ENCODE measurements at places on chromosomes 12 and 14.

DNA sequence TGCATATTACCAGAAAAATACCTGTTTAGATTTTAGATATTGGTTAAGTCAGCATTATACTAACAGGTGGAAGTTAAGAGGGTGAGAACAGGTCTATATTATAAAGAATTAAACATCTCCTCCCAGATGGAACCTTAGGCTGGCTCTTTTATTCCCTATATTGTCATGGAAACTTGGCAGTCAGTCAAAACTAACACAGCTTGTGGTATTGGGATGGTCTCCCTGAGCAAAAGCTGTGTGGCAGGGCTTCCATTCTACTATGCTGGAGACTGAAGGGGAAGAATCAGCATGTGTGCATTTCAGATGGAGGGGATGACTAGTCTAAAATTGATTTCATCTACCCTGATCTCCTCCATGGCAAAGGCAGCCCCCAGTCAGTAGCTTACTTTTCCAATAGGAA lies 66.7 kb downstream of the SMOC1 start:
- peak; percentile 91 for DNase-seq

- DNase-seq: no peak
These were observed 29.7 kb upstream of the INSM2 start for GRCh38 chr14:35504260-35504659.

- no peak for DNase-seq
These were observed 30.8 kb downstream of the NOS1 start for GRCh38 chr12:117330441-117331113.

DNA sequence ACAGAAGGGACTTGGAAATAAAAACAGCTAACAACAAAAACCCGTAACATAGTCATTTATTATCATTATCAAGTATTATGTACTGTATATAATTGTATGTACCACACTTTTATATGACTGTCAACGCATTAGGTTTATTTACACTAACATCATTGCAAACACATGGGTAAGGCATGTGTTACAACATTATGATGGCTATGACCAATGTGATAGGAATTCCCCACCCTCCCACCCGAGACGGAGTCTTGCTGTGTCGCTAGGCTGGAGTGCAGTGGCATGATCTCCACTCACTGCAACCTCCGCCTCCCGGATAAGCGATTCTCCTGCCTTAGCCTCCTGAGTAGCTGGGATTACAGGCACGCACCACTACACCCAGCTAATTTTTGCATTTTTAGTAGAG lies 82.6 kb downstream of the ERC1 start:
- DNase-seq: no peak

DNA sequence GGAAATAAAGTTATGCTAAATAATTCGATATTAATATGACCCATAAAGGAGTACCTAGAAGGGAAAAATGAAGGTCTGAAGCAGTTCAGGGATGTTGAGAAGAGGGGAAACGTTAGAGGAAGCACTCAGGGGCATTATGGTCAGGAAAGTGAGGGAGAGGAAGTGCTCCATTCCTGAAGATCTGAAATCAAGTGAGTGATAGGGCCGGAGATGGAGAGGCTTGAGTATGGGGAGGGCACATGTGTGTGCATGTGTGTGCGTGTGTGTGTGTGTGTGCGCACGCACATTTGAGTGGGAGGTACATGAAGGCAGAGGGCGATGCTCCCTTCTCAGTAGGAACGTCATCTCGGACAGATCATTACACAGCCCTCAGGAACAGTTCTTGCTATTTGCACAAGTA lies 4.9 kb upstream of the DCD start:
- no peak for DNase-seq

DNA sequence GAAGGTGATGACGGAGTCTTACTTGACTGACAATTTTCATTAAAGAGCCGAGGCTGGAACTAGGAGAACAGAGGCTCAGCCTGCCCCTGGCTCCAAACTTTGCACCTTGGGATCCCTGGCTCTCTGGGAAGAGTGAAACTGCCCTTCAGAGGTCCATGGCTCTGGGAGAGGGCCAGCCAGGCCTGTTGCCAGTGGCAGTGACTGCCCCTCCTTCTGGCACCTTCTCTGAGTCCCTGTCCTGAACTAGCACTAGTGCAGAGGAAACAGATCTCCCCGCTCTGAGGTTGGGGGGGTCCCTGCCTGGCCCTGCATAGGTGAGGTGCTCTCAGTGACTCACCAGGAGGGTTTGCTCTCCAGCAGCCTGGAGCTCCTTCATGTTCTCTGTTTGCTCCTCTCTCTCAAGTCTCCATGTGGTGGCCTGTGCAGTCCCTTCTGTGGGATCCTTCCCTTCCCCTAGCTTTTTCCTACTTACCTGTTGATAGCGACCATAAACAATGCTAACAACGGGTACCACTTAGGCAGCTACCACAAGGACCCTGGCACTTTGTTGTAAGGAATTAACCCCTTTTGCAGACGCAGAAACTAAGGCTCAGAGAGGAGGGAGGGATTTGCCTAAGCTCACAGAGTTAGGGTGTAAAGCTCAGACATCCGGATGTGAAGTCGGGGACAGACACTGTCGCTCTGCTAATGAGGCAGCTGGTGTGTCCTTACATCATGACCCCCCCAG lies 22.4 kb downstream of the FAM222A start:
- DNase-seq: no peak

GRCh38 chr14:75402867-75403413 lies 24.9 kb upstream of the JDP2 start:
- DNase-seq: no peak

- DNase-seq: no peak
These were observed 9.2 kb upstream of the PAPLN start for GRCh38 chr14:73227812-73228781.

DNA sequence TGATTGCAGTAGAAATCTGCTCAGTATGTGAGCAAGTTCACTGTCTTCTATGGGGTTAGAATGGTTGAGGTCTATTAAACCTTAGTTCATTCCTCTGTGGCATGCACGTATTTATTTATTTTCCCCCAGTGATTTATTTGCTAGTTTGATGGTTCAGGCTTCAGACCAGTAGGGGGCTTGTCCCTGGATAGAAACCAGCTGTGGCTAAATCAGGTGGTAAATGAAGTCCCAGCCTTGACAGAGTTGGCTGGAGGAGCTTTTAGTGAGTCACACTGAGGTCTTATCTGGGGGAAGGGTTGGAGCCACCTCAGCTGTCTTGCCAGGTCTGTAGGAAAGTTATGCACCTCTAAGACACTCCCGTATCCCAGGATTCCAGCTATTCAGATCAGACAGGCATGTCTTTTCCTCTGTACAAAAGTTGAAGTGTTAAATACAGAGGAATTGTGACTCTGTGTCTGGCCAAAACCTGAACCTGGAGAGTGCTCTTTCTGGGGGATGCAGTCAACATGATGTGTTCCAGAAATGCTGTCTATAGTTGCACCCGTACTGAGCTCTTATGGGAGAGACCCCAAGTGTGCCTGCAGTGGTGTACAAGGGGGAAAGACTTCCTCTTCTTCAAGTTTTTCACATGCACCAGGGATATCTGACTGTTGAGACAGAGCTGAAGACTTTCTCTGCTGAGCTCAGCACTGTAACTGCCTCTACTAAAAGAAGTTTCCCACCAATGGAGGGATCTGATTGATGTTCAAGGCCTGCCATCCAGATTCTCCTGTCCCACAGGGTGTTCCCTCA lies 1322.1 kb downstream of the TMEM121 start:
- no peak for DNase-seq

DNA sequence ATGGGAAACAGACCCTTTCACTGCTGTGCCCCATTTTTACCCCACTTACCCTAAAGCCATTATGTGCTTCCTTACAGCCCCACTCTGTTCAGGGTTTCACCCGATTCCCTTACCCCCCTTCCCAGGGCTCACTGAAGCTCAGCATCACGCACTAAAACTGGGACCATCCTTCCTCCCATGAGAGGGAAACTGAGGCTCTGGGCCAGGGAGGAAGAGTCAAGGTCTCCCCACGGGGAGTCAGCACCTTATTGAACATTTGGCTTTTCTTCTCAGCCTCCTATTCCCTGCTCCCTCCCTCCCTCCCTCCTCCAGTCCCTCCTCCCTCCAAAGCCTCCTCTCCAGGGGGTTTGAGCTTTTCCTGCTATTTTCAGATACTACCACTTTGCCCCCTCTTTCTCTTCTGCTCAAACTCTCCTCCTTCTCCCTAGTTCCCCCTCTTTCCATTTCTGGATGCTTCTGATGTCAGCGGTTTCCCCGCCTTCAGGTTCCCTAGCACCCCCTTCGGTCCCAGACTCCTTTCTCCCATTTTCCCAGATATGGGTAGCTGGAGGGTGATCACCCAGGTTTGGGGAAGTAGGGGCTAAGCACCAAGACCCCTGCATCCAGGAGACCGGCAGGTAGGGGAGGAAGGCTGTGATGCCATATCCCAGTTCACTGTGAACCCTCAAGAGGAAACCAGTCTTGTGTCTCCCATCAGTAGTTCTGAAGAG lies 960 bp downstream of the GPR162 start:
- no peak for DNase-seq

DNA sequence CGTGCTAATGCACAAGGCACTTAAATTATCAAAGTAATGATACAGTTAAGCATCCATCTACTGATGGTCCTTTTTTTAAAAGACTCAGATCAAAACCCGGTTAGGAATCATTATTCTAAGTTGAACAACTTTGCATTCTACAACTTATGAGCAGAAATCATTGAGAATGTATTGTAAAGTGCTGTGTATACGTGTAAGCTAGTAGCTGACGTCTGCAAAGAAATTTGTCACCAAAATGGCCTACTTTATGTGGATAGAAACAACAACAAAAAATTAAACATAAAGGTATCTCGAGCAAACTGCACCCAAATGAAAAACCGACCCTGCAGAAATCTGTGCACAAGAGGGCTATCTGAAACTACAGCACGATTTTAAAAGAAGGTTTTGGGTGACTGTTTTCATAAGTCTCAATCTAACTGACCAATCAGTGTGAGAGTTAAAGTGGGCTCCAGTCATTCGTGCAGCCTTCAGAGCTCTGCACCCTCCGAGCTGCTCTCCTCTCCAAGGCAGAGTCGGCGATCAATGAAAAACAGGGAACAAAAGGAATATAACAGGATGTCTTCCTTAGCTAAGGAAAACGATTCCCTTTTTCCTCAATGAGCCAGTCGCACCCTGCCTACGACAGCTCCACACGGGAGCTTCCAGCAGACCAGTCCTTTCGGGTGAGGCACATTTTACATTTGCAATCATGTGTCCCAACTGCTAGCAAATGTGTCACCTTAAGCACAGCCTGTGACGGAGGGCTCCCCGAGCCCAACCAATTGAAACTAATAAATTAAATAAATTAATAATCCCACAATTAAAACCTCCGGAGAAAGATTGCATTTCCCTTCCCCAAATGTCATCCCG lies 200.7 kb upstream of the FOXN3 start:
- peak; percentile 19 for DNase-seq

DNA sequence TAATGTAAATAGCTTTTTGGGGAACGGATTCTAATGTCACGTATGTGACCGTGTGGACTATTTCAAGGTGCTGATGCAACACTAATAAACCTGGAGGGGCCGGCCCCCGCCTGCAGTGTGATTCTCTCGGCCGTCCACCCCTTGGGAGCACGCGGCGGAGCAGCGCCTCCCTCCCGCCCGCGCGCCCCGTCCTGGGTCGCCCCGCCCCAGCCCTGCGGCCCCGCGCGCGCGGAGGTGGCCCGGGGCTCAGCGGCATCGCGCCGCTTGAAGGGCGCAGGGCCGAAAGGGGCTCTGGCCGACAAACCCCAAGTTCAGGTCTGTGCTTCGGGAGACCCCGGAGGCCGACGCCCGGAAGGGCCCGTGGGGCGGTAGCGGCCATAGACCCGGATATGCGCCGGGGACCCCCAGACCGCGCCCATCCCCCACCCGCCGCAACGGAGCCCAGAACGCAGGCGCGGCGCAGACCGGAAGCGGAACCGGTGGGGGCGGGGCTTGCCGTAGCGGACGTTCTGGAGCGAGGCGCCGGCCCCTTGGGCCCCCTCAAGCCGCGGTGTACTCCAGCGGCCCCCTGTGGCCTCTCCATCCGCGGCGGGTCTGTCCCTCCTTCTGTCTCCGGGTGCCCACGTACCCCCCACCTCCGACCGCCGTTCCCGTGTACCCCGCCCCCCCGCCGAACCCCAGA lies at the start of gene TEX22:
Gene TEX22 (plus strand): TSS at position 495 of the 682 bp plus-strand sequence. CDS start 803 bp downstream, outside the sequence.
- DNase-seq: peak; percentile 82

DNA sequence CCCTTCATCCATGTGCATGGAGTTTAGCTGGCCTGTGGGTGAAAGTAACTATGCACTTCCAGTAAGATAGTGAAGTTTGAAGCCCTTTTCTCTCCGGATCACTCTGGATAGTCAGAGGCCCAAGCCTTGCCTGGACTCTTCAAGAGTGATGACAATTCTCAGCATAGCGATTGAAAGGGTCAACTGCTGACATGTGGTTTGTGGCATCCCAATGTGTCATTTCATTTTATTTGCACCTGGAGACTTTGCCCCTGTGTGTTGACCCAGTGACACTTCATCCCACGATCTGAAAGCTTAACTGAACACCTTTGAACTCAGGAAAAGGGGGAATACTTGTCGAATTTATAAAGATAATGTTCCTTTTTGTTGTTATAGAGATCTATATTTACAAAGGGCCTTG lies 711.9 kb upstream of the TMEM132C start:
- DNase-seq: no peak

DNA sequence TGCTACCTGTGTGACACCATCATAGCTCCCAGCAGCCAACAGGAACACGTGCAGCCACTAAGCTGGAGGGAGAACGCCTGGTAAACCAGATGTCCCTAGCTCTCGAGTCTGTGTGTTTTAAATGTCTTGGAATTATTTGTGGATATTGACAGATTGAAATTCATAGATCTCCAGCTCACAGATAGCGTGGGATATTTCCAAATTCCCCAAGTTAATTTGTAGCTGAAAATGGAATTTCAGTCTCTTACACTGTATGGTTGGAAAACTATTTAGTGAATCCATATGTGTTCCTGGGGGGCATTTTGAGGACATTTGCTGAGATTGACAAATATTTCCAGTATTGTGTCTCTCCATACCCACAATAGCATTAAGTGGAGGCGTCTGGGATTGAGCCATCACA lies 618.6 kb upstream of the TMEM132C start:
- DNase-seq: no peak

GRCh38 chr12:1949771-1950470 lies 31.5 kb upstream of the CACNA2D4 start:
- no peak for DNase-seq
